ENCODE measurements at places on chromosomes 16 and 17. TPM values are rescaled to one million over a fixed set of nuclear protein-coding genes. Genes with fewer than 3 reads are reported as not detected.

Gene PNMT
- total RNA-seq: not detected

Gene NLRC3
- total RNA-seq: not detected

DNA sequence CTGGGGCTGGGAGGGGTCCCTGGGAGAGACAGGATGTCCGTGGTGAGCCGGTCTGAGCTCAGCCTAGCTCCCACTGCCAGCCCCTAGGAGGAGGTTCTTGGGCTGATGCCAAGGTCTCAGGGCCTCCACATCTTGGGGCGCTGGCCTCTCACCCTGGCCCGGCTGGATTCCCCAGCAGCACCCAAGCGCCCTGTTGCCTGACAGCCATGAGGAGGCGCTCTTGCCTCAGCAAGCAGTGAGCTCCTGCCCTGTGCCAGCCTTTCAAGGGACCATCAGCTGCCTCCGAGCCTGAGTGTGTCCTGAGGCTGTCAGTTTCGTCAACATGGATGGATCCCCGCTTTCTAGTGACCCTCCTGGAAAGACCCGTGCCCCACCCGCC is 234.9 kb upstream of the CIBAR2 start:
- no peak for DNase-seq

Gene PRSS36
- total RNA-seq: 0.53 TPM

- DNase-seq: no peak
These were observed 44.3 kb downstream of the PLXDC1 start for GRCh38 chr17:39107155-39107554.

GRCh38 chr16:87445486-87445885 is 47.3 kb downstream of the ZCCHC14 start:
- no peak for DNase-seq

GRCh38 chr17:79057737-79058385 is 16.8 kb upstream of the ENGASE start:
- no peak for DNase-seq

All from foreskin keratinocyte (primary cell).